ENCODE measurements at places on chromosomes 16 and 17.
A peak's percentile ranks its signal among the peaks of the same experiment; 100 is the strongest.

DNA sequence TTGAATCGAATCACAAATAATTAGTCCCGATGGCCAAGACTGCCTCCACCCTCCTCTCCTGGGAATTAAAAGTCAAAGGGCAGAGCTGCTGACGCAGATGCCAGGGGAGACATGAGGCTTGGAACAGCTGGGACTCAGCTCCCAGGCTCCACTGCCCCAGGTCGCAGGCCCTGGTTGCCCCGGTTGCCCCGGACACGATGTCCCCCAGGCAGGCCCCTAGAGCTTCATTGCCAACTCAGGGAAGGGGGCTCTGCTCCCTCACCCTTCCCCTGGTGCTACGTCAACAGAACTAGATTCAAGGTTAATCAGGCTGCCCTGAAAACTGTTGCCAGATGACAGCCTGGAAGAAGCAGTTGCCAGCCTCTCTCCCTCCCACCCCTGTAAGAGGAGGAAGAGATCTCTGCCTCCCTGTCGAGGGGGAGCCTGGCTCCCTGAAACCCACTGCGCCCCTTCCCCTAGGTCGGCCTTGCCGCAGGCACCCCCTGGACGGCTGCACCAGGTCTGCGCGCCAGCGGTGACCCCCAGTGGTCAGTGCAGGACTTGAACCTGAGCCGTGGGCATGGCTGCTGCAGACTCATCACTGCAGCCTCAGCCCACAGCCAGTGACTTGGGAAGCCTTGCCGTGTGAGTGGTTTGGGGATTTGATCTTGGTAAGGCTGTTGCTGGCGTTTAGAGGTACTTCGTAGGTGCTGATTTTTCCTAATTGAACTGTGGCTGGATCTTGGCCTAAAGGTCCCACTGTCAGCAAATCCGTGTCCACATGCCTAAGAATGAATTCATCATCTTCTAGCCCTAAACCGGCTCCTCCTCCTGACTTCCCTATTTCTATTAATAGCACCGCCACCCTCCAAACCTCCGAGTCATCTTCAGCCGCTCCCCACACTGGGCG lies 84.1 kb upstream of the TOB1 start:
- no peak for DNase-seq

- no peak for DNase-seq
These were observed 27.8 kb upstream of the MEIOC start for GRCh38 chr17:44628243-44629188.

DNA sequence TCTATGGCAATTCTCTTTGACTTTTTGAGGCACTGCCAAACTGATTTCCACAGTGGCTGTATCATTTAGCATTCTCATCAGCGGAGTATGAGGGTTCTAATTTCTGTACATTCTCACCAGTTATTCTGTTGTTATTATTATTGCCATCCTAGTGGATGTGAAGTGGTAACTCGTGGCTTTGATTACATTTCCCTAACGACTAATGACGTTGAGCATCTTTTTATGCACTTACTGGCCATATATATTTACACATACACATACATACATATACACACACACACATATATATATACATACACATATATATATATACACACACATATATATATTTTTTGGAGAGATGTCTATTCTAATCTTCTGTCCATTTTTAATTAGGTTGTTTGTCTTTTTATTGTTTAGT lies 3.7 kb upstream of the MLYCD start:
- DNase-seq: no peak

- peak; percentile 33 for DNase-seq
These were observed 64.6 kb upstream of the CRHR1 start for GRCh38 chr17:45719335-45720071.

- DNase-seq: peak; percentile 52
These were observed 8.2 kb upstream of the ATP2C2 start for GRCh38 chr16:84360170-84360569.

- no peak for DNase-seq
These were observed 128.9 kb upstream of the PMFBP1 start for GRCh38 chr16:72300892-72301291.

- DNase-seq: no peak
These were observed 579.7 kb downstream of the CDH13 start for GRCh38 chr16:83206426-83206825.

GRCh38 chr16:67528870-67529581 lies 397 bp downstream of the RIPOR1 start:
- peak; percentile 84 for DNase-seq

GRCh38 chr17:46003907-46004748 lies 5.1 kb downstream of the STH start:
- DNase-seq: no peak

DNA sequence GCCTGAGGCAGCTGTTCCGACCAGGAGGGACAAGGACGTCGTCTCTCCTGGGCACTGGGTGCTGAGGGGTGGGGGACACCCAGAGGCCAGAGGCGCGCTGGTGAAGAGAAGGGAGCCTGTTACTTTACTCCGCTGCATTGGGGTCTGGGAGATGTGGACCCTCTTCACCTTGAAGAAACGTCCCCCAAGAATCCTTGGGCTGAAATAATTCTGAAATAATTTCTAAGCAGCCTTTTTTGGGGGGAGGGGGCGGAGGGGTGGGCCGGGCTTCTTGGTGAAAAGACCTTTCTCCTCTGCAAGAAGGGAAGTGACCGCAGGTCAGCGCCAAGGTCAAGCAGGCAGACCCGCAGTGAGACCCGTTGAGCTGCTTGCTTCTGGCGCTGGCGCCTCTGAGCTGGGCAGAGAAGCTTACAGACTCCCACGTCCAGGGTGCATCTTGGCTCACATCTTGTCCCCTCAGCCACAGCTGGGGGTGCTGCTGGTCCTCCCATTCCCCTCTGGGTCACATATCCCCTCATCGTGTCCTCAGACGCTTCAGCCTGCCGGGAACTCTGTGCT lies 1.1 kb downstream of the SYT17 start:
- DNase-seq: no peak

DNA sequence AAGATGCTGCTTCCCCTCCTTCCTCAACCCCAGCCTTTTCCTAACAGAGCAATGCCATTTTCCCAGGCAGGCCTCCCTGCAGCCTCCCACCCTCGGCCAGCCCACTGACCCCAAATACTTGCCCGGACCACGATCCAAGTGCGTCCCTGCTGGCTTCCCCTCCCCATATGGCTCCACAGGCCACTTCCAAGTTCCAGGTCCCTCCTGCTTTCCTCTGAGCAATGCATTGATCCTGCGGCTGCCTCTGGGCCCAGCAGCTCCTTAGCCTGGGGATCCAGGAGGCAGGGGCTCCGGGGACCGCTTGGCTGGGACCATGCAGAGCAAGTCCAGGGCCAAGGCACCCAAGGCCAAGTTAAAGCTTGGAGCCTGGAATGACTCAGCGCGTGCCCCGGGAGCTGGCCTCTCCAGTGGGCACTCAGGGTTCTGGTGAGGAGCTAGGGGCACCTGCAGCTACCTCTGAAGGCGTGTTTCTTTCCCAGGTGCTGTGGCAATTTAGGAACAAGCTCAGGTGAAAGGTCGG lies 51.9 kb upstream of the ENPP7 start:
- DNase-seq: no peak

GRCh38 chr17:50847566-50847965 lies 12.2 kb downstream of the WFIKKN2 start:
- no peak for DNase-seq

DNA sequence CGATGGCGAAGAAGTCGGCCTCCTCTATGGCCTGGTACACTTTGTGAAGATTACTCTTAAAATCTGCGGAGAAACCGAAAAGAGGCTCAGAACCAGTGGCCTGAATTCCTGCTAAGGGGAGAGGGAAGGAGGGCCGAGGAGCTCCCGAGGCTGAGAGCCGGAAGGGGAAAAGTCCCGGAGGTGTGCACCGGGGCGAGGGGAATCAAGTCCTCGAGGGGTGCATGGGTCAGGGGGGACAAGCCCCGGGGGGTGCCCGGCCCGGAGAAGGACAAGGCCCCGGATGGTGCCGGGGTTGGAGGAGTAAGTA lies 495 bp downstream of the PARN start:
- DNase-seq: no peak

DNA sequence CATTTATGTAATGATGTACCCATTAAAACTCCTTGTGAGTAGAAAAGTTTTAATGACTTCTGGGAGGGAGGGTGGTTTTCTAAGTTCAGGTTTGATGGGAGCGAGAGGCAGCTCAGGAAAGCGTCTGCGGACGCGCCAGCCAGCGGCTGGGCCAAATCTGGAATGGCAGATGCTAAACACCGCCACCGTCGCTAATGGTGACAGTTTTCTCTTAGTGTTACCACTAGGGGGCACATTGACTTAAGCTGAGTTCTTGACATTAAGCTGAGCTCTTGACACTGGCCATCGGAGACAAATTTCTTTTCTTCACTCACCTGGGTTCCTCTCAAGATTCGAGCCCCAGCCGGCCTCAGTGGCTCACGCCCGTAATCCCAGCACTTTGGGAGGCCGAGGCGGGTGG lies 6.7 kb downstream of the TRPV1 start:
- no peak for DNase-seq

- DNase-seq: no peak
These were observed 3.7 kb upstream of the HS3ST2 start for GRCh38 chr16:22810226-22810625.

DNA sequence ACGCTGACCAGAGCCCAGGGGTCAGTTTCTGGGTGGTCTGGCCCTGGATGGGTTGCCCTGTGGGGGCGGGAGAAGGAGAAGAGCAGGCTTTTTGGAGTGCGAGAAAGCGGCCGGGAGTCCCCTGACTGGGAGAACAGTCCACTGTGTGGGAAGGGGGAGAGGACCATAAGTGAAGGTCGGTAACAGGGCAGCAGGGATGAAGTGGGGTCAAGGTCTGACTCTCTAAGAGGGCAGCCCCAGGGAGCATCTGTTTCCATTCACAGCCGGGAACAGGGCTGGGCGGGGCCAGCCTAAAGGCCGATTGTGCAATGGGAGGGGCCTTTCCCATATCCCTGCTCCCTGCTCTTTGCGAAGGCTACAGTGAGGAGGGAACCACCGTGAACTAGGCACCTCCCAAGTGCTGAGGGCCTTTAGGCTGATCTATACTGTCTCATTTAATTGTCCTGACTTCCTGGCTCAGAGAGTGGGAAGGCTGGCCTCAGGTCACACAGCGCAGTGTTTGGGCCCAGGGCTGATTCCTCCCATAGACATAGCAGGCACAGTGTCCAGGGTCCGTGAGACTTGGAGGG lies 10.4 kb upstream of the WFDC1 start:
- no peak for DNase-seq

- no peak for DNase-seq
These were observed 56.1 kb upstream of the BCAR1 start for GRCh38 chr16:75307506-75307905.

DNA sequence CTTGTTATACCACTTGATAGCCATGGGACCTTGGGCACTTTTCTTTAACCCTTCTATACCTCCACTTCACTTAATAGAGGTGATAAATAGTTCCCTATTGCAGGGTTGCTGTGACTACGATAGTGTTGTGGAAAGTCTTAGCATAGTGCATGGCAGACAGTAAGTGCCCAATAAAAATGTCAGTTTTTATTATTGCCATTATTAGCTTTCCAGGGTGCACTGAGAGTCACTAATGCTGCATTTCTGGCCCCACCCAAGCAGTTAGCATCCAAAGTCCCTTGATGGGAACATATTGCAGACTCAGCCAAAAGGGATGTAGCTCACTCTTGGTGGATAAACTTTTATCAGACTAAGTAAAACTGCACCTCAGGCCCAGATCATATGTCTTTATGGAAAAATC lies 41.5 kb upstream of the TEKT3 start:
- DNase-seq: no peak

- DNase-seq: no peak
These were observed 12.3 kb downstream of the PAM16 start for GRCh38 chr16:4338712-4339299.

DNA sequence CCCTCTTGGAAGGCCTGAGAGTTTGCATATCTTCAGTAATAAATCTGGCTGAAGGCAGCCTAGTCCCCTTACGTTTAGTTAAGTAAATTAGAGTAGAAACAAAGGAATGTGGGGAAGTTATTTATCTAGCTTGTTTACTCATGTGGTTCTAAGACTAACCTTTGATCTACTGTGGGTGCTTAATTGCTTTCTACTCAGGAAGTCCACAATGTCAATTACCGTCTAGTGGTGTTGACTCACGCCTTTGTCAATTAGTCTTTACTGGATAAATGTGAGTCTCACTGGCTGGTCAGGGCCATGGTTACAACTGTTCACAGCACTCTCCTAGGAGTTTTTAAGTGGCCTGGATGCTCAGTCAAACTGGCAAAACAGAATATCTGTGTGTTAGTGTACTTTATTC lies 2338.4 kb downstream of the TP53TG3F start:
- no peak for DNase-seq

DNA sequence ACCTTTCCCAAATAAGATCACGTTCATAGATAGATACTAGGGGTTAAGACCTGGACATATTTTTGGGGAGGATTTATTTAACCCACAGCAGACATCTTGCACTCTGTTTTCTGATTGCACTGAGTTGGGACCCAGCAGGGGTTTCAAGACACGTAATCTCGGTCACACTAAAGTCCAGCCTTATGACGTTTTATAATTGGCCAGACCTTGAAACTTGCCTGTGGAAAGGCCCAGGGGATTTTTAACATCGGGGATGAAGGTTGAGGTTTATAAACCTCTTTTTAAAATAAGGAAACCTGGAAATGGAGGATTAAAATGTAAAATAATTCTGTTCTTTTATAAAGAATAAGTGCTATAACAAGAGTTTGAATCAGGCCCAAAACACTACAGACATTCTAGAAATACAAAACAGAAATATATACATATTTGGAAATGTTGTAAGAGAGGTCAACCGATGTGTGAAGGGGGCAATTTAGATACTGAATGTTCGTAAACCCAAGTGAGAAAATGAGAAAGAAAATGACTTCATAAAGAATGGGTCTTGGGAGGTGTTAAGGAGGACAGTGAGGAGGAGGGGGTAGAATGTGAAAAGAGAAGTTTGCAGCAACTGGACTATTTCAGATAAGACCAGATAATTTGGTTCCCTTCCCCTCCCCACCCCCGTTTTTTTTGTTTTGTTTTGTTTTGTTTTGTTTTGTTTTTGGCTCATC lies 61.1 kb upstream of the NOL11 start:
- no peak for DNase-seq

DNA sequence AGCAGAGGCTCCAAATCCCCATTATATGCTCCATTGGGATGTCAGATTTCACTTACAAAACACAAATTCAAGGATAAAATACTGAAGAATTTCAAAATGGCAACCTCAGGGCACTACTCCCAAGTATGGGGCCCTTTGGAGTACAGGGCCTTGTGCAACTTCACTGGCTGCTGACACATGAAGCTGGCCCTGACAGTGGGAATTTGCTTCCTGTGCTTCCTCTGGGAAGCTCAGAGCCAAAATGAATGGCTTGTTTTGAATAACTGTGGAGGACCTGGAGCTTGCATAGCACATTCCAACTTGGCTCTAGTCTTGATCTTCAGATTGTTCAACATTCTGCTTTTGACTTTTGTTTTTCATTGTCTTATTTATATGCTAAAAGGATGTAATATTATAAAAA lies 52.3 kb upstream of the HNF1B start:
- no peak for DNase-seq

GRCh38 chr16:80931801-80932707 lies 74.6 kb downstream of the CMC2 start:
- DNase-seq: no peak
